ENCODE measurements at places on chromosomes 5 and 9.
A peak's percentile ranks its signal among the peaks of the same experiment; 100 is the strongest.

GRCh38 chr9:530681-531080 lies 310.8 kb upstream of the DMRT1 start:
- DNase-seq: no peak

DNA sequence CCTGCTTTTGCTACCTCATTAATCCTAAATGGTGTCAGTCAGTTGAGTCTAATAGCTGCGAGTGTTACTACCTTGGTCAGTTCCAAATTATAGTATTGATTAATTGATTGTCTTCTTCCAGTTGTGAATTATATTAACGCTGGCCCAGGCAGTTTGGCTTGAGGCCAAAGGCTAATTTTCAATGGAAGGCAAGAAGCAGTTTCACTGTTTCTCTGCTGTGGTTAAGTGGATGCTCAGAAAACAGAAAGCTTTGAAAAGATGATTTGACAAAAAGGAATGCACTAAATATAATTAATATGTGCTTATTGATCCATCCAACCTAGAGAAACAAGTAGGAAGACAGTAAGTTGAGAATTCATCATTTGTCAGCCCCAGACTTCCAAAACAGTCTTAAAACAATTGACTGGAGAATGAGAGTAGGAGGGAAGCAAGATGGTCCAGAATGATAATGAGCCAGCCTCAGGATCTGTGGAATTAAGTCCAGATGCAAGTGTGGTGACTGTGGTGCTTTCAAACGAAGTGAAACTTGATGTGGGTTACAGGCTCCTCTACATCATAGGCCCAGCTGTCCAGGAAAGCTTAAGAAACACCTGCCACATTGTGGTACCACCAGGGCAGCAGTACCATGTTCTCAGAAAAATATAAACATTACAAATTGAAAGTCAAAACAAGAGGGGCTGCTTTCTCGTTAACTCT lies 1371.0 kb upstream of the DMAC1 start:
- no peak for DNase-seq

DNA sequence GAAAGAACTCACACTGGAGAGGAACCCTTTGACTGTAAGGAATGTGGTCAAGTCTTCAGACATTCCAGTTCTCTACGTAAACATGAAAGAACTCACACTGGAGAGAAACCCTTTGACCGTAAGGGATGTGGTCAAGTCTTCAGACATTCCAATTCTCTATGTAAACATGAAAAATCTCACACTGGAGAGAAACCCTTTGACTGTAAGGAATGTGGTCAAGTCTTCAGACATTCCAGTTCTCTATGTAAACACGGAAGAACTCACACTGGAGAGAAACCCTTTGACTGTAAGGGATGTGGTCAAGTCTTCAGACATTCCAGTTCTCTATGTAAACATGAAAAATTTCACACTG lies 32.6 kb downstream of the MAPK9 start:
- DNase-seq: no peak

GRCh38 chr9:127692071-127692470 lies 14.7 kb upstream of the CFAP157 start:
- DNase-seq: no peak

DNA sequence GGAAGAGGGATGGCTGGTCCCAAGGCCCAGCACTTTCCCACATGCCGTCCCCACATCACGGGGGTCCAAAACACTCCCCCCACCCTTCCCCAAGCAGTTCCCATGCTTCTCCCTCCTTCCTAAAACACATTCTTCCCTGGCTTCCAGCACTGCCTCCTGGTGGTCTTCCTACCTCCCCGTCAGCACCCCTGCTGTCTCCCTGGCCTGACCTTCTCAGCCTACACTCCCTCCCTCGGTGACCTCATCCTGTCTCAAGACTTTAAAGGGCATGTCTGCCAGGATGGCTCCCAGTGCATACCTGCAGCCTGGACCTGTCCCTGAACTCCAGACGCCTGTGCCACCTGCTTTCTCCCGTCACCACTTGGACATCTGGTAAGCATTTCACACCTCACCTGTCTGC lies 4.3 kb upstream of the NCS1 start:
- no peak for DNase-seq

DNA sequence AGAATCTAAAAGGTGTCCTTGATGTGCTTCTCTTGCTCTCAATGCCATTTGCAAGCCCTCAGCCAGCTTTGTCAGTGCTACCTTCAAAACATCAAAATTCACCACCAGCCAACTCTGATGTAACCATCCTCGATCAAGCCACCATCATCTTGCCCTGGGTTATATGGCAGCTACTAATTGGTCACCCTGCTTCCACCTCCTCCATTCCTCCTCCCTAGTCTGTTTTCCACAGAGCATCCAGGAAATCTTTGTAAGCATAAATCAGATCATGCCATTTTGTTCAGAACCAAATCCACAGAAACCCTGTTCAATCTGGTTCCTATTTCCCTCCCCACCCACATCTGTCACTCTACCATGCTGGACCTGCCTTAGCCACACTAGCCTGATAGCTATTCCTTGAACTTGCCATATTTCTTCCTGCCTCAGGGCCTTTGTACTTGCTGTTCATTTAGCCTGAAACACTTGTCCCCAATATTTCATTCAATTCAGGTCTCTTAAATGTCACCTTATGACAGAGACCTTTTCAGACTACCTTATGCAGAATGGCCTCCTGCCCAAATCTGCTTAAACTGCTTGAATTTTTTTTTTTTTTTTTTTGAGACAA lies 1.9 kb upstream of the B4GALT1 start:
- no peak for DNase-seq

GRCh38 chr5:176754376-176754973 lies 55.9 kb upstream of the UNC5A start:
- DNase-seq: peak; percentile 24

DNA sequence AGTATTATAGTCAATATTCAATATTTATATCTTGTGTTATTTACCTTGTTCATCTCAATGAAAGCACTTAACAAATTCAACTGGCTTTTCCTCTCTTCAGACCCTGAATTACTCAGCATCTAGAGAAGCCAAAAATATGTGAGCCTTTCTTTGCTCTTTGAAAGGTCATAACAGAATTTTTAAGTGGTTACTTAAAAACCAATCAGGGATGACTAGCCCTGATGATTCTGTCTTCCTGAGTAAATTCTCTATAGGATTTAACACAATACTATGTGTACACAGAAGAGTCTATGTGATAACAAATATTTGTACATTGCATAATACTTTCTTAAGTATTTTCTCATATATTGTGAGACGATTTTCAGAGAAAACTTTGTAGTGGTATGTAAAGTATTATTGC lies 546.3 kb downstream of the MAT2B start:
- peak; percentile 72 for DNase-seq

GRCh38 chr5:31104775-31105174 lies 88.7 kb upstream of the CDH6 start:
- no peak for DNase-seq

GRCh38 chr9:128206916-128207910 lies 4.0 kb downstream of the DNM1 start:
- DNase-seq: no peak

DNA sequence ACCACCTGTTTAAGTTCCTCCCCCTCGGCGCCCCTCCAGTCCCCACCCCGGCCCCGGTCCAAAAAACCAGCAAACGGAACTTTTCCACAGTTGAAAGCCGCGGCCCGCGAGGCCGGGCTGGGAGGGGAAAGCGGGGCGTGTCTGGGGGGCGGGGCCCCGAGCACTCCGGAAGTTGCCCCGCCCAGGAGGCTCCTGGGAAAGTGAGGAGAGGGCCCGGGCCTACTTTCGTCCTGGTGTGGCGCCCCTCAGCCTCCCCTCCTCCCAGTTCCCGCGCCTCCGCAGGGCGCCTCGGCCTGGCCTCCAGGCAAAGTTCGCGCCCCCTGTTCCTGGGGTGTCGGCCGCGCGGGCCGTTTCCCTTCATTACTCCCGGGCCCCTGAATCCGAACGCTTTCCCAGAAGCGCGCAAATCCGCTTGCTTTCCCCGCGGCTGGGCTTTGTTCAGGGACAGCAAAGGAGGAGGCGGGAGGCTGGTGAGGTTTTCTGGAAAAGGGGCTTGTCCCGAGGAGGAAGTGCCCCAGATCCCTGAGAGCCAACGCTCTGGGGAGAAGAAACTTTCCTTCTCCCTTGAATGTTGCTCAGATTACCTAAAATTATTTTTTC lies 4.5 kb upstream of the DMRT3 start:
- no peak for DNase-seq

DNA sequence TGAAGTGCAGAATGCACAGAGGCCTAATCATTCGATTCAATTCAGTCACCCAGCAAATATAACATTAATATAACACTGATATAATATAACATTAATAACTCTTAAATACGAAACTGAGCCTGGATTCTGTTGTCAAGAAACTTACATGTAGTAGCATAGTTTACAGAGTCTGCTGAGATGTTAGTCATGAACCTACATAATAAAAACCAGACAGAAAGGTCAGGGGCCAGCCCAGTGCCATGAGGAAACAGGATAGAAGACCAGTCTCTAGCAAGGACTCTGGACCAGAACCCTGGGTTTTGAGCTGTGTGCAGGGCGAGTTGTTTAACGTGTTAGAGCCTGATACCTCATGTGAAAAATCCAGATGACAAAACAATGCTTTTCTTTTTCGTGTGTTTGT lies 234.7 kb downstream of the NR2F1-AS1 start:
- DNase-seq: peak; percentile 12

- peak; percentile 18 for DNase-seq
Measured at GRCh38 chr5:168020542-168021294, 270.7 kb upstream of the WWC1 start.

GRCh38 chr9:93908591-93909241 lies 46.4 kb downstream of the BARX1 start:
- no peak for DNase-seq

DNA sequence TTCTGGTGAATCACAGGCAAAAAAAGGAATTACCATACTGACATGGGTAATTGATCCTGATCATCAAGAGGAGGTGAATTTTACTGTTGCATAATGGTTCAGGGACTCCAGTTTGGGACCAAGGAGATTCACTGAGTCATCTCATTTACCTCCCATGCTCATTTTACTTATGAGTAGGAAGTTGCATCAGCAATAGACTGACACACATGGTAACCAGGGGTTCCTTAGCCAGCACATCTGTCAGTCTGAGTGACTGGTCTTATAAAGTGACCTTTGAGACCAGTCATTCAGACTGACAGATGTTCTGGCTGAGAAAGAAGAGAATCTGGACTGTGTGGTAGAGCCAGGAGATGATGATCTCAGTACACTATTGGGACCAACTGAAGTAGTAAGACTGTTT lies 384.6 kb upstream of the CD180 start:
- DNase-seq: peak; percentile 83

DNA sequence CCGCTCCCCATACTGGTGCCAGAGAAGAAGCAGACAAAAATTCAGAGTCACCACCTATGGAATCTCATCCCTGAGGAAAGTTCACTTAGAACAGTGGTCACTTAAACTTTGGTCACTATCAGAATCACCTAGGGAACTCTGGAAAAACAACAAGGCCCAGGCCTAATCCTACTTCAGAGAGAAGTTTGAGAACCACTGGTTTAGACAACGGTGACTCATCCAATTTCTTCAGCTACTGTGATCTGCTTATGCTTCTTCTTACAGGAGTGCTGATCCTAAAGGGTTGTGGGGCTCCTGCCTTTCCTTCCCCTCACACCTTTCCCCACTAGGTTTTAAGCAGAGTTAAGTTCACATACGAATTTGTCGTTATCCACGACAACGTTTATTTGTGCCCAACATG lies 194.7 kb upstream of the KLF4 start:
- peak; percentile 54 for DNase-seq

DNA sequence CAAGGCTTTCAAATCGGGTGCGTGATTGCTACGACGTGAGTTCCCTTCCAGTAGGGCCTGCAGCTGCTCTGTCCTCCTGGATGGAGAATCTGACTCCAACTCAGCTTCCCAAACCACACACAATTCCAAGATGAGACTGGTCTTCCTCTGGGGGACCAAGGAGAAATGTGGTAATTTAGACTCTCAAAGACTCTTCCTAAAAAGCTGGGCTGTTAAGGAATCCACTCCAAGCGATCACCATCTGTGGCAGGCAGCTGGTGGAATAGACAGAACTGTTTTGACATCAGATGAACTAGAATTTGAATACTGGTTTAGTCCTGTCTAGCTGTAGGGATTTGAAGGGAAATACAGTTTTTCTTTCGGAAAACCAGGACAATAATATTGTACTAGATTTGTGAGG lies 130.7 kb upstream of the KLF4 start:
- DNase-seq: no peak

- no peak for DNase-seq
Measured at GRCh38 chr9:84304166-84304565, 36.4 kb downstream of the SLC28A3 start.

DNA sequence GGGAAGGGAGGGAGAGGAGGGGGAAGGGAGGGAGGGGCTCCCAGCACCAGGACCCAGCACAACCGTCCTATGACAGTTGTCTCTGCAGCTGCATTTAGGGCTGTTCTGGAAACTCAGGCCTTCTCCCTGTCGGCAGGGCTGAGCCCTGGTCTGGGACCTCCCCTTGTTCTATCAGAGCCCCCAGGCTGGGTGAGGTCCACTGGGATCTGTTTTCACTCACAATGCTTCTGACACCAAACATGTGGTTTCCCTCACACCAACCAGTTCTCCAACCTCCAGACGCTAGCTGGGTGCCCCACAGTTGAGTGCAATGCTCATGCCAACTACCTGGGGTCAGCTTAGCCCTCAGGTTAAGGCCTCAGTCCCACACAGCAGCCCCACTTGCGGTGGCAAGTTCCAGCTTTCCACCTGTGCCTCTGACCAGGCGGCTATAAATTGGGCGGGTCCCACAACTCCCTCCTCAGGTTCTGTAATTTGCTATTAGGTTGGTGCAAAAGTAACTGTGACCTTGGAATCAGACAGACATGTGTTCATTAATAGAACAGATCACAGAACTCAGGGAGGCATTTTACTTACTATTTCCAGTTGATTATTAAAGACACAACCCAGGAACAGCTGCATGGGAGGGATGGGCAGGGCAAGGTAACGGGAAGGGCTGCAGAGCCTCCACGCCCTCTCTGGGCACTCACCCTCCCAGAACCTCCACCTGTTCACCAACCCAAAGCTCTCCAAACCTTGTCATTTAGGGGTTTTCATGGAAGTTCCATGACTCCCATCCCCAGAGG lies 13.5 kb downstream of the ADAMTS2 start:
- no peak for DNase-seq

- no peak for DNase-seq
Measured at GRCh38 chr5:171577042-171577758, 157.8 kb downstream of the FGF18 start.

- no peak for DNase-seq
Measured at GRCh38 chr5:863244-863805, 12.5 kb upstream of the ZDHHC11 start.

DNA sequence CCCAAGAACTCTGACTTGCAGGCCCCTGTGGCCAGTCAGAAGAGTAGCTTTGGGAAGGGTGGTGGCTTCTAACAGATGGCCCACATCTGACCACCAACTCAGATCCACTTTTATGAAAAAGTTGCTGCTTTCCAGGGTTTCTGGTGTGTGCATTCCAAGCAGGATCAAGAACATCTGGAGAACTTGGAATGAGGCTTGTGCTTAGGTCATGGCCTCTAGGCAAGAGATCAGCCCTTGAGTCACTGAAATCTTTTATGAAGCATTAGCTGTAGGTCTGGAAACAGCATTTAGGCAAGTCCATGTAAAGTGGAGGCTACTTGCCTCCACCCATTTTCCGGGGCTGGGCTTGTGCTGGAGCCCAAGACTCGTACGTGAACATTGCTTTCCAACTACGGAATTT lies 433.3 kb downstream of the SH3GL2 start:
- DNase-seq: no peak

All from HCEC 1CT (cell line).